Cardiac septum (tissue), 1 donor: ENCODE measurements at places on chromosomes 7 and 10. TPM values are rescaled to one million over a fixed set of nuclear protein-coding genes. Genes with fewer than 3 reads are reported as not detected.

The TMEM196 gene
- not detected for total RNA-seq

The TMEM229A gene
- 0.24 TPM for total RNA-seq

The MYO1G gene
- total RNA-seq = 2.4 TPM

The RBM28 gene
- total RNA-seq = 35.1 TPM

The GRB10 gene
- 51.8 TPM for total RNA-seq

The MYH16 gene
- not detected for total RNA-seq

The SLC29A3 gene
- 1.6 TPM for total RNA-seq

The PALD1 gene
- total RNA-seq = 5.3 TPM

The PON1 gene
- total RNA-seq = not detected

The KLF14 gene
- not detected for total RNA-seq

The TRPV5 gene
- not detected for total RNA-seq

The PTPN12 gene
- total RNA-seq = 41.6 TPM

- no peak for DNase-seq
Observed at GRCh38 chr7:138478499-138478908, 18.4 kb downstream of the TRIM24 start.

GRCh38 chr7:28018446-28018845, 162.1 kb downstream of the JAZF1 start:
- no peak for DNase-seq

GRCh38 chr7:22542254-22542653, 42.3 kb upstream of the STEAP1B start:
- no peak for DNase-seq

DNA sequence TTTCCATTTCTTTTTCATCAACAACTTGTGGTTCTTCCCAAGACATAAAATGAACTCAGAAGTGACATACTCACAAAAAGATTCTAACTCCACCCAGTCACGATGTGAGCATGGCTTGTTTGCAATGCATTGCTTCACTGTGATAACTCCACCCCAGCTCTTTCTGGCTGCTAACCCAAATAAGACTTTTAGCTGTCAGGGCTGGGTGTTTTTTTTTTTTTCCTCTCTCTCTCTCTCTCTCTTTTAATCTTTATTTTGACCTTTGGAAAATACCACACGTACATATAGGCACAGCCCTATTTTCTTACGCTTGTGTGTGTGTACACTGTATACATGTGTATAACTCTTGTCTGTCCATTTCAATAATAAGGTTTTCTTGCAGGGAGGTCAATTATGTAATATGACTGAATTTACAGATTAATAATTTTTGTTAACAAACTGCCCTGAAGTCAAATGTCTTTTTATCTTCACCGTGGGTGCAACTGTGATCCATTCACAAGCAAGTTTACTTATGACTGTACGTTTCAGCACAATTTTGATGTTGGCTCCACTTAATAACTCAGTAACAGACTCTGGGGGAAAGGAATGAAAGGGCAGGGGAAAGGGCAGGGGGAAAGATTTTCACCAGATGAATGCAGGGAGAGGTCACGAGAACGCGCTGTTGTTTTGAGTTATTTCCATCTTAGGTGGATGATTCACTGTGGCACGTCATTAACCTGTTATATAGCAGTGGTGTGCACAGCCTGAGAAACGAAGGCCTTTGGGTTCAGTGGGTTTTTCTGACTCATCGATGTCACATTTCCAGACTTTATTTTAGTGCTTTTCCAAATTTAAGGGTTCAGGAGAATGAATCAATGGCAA, 49.1 kb downstream of the APBB1IP start:
- no peak for DNase-seq

- DNase-seq = no peak
Observed at GRCh38 chr10:111360260-111360925, 283.6 kb downstream of the ADRA2A start.

- DNase-seq = no peak
Observed at GRCh38 chr7:87875151-87876039, 765 bp downstream of the SLC25A40 start.

DNA sequence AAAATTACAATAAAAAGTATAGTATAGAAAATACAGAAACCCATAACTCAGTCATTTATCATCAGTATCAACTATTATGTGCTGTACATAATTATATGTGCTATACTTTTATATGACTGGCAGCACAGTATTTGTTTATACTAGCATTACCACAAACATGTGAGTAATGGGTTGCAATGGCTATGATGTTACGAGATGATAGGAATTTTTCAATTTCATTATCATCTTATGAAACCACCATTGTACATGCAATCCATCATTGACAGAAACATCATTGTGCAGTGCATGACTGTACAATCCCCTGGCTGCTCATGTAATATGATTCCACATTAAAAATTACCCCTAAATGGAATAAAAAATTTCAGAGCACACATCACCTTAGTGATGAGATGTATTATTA, 55.7 kb upstream of the TMEM229A start:
- no peak for DNase-seq

GRCh38 chr7:127290801-127291361, 38.1 kb upstream of the GRM8 start:
- no peak for DNase-seq

GRCh38 chr10:1659221-1659791, 78.0 kb downstream of the ADARB2 start:
- DNase-seq = no peak

DNA sequence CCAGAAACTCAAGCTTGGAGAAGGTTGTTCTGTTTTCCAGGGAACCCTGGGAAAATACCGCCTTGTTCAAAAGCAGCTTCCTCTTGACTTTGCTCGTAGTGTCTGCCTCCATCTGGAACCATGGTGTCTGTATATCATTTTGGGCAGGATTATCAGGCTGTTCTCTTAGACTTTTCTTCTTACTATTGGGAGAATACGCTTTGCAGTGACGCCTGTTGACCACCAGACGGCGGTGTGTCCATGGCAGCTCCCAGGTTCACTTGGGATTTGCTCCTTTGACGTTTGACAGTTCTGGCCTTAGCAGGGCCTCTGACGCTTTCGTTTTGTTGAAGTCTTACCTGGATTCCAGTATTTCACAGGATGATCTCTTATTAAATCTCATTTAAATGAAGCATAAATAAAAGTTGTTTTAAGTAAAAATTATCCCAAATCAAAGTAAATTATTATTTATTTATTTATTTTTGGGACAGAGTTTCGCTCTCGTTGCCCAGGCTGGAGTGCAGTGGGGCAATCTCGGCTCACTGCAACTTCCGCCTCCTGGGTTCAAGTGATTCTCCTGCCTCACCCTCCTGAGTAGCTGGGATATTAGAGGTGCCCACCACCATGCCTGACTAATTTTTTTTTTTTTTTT, 41.8 kb upstream of the GJD4 start:
- no peak for DNase-seq

DNA sequence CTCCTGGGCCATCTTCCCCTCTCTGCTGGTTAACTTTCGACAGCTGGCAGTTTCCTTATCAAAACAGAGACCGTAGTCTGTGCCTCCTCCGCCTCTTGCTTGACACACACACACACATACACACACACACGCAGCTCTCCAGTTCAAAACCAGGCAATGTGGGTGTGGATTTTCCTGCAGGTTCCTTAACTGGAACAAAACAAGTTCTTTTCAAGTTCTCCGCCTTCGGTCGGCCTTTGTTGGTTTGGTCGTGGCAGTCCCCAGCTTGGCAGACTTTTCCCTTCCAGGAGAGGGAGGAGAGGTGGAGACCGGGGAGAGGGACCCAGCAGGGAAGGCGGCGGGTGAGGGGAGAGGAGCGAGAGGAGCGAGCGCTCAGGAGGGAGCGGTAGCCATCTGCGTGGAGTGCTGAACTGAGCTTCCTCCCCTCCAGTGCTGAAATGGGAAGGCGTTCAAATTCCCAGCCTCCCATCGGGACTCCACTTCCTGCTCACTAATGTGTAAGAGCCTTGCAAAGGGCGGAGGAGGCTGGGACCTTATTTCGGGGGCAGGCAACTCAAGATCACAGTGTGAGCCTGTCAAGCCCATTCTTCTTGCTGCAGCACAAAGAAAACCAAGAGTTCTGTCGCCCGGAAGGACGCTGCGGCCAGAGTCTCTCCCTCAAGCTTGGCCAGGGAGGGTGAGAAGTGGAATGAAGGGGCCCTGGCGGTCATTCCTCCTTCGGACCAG, 120.6 kb downstream of the PRPF18 start:
- peak; percentile 91 for DNase-seq

DNA sequence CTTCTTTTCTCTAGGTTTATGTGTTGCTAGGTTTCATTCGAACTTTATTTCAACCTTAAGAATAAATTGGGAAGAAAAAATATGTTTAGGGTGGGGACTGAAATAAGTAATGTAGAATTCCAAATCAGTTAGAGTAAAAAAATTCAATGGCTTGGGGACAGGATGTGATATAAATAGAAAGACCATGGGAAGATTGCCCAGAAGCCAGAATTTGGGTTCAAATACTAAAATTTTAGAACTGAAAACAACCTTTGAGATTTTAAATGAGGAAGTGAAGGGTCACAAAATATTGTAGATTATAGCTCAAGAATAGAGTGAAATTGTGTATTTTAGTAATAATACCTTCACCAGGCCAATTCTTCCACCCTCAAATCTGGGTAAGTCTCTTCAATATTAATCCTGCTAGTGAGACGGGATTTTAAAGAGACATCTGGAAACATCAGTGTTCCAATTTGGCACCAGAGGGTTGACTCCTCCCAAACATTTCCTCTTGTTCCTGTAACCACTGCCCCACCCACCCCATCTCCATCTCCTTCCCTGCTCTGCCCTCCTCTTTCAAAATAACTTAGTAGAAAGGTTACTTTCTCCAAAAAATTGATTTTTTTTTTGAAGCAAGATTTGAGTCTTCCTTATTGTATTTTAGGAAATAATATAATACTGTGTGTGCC, 51.3 kb upstream of the FAM3C start:
- DNase-seq = no peak

GRCh38 chr10:15486404-15486803, 115.3 kb upstream of the FAM171A1 start:
- DNase-seq = no peak

GRCh38 chr7:96723622-96724021, 14.0 kb upstream of the SEM1 start:
- no peak for DNase-seq

DNA sequence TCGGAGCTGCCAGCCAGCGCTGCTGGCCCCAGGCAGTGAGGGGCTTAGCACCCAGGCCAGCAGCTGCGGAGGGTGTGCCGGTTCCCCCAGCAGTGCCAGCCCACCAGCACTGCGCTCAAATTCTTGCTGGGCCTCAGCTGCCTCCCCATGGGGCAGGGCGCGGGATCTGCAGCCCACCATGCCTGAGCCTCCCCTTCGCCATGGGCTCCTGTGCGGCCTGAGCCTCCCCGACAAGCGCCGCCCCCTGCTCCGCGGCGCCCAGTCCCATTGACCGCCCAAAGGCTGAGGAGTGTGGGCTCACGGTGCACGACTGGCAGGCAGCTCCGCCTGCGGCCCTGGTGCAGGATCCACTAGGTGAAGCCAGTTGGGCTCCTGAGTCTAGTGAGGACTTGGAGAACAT, 525.0 kb downstream of the PTPRN2 start:
- DNase-seq = no peak

- DNase-seq = peak; percentile 66
Observed at GRCh38 chr10:13272164-13272571, 27.7 kb downstream of the PHYH start.

GRCh38 chr10:105262666-105263065, 621.6 kb downstream of the SORCS3 start:
- DNase-seq = no peak

GRCh38 chr10:79434821-79435251, 10.6 kb downstream of the ZCCHC24 start:
- peak; percentile 69 for DNase-seq

GRCh38 chr7:100902638-100903037, 7.0 kb upstream of the ACHE start:
- no peak for DNase-seq

DNA sequence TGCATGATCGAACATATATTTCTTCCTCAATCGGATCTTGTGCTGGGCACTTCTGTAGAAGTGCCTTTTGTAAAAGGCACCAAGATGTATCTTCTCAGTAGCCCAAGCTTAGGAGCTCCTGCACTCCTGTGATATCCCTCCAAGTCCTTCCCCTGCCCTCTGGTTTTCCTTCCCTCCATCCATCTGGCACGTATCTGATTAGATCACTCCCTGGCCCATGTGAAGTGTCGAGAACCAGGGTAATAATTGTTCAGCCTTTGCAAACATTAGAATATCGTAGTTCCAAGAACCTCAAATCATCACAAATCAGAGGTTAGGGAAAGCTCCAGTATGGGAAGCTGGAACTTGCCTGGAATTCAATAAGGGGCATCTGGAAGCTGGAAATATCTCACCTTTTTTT, 221.1 kb upstream of the AUTS2 start:
- DNase-seq = no peak

DNA sequence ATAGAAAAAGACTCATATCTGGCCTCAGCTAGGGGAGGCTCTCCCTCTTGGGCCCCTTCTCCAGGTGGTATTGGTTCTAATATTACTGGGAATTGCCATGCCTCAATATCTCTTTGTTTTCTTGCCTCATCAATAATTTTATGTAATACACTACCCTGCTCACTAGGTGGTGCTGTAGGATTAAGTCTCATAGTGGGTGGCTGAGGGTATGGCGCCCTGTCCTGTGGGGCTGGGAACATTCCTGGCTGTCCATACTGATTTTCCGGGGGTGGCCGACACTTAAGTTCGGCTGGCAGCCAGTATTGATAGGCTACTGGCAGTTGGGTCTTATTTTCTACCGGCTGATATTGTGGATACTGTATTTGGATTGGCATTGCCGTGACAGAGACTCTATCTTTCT, 9.0 kb upstream of the TAS2R3 start:
- DNase-seq = no peak

DNA sequence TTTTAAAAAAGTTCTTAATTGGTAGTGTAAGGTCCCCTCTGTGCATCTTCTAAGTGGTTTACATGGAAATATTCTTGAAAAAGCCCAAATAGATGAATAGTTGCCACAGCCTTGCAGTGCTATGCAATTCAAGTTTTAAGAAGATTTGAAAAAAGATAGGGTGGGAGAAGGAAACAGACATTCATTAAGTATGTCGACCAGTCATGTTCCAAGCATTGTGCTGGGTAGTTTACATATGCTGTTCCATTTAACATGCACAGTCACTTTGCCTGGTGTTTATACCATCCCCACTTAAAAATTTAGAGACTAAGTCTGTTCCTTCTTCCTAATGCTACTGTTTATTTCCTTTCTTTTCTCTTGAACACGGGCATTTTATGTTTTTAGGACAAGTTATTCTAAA, 28.1 kb upstream of the NAMPT start:
- no peak for DNase-seq

GRCh38 chr7:46853451-46853850, 728.5 kb downstream of the TNS3 start:
- no peak for DNase-seq

DNA sequence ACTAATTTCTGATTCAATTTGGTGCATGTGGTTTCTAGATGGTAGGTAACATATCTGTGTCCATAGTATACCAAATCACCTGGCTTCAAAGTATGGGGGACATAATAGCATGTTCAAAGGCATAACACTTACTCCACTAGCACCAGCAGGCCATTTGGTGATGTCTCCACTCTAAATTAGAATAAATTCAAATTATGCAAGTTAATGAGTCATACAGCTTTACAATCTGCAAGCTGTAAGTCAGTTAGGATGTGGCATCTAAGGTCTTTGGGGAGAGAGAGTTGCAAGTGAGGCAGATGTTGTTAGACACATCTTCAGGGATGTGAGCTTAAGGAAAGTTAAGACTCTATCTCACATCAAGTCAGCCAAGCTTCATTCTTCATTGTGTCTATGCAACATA, 506.4 kb upstream of the GRM3 start:
- DNase-seq = no peak
